Activated T-helper 2 cell treated with anti-CD3 and anti-CD28 coated beads, Interferon-gamma antibody, Interleukin-2, Interleukin-4, amounts not matched to agents 10 μg/mL and 5 μg/mL and 100 μg/mL, durations not matched to agents 14 hours and 24 hours and 36 hours (primary cell): ENCODE measurements at places on chromosomes 6 and 20.

GRCh38 chr6:5936140-5936539 lies 70.6 kb downstream of the NRN1 start:
- H3K27me3 ChIP-seq = peaks cover 37% of the 10 kb centered on the region
- no peak overlapping the region for H3K4me3 ChIP-seq
- no peak overlapping the region for H3K27ac ChIP-seq
- H3K4me1 ChIP-seq = no peaks in the 10 kb centered on the region
- no peak for DNase-seq

GRCh38 chr6:121521164-121521555 lies 85.7 kb downstream of the GJA1 start:
- H3K27me3 ChIP-seq = no peaks in the 10 kb centered on the region
- DNase-seq = no peak
- no peak overlapping the region for H3K27ac ChIP-seq
- H3K36me3 ChIP-seq = no peaks in the 10 kb centered on the region
- H3K4me3 ChIP-seq = no peak overlapping the region
- H3K4me1 ChIP-seq = no peaks in the 10 kb centered on the region

DNA sequence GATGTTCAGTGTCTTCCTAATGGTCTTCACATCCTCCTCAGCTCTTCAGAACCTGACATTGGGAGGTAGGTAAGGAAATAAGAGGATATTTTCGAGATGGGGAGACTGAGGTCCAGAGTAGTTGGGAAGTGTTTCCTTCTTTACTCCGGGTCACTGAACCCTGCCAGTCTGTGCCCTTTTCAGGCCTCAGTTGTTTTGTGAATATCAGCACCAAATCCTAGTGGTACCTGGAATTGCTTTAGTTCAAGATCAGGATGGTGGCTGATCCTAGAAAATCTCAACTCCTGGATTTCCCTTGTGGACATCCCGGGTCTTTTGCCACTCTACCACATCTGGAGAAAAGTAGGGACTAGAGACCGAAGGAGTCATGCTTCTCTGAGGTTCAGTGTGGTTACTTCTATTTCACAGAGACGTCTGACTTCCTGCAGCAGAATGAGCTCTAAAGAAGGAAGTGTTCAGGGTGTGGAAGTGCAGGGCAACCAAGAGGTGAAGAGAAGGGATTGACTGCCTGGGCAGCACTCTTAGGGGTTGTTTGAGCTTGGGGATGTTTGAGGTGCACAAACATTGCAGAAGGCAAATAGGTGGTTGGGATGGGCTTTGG lies 995 bp downstream of the STK4 start:
- H3K27me3 ChIP-seq = no peaks in the 10 kb centered on the region
- peak; percentile 26 for DNase-seq
- peaks cover 57% of the 10 kb centered on the region for H3K4me1 ChIP-seq
- peak overlapping the region; percentile 94 for H3K27ac ChIP-seq
- H3K36me3 ChIP-seq = peaks cover 43% of the 10 kb centered on the region

- H3K27me3 ChIP-seq = no peaks in the 10 kb centered on the region
- no peak overlapping the region for H3K4me3 ChIP-seq
- H3K4me1 ChIP-seq = peaks cover 11% of the 10 kb centered on the region
- DNase-seq = no peak
- H3K27ac ChIP-seq = no peak overlapping the region
These were observed 78.3 kb downstream of the CD109 start for GRCh38 chr6:73774311-73774774.

DNA sequence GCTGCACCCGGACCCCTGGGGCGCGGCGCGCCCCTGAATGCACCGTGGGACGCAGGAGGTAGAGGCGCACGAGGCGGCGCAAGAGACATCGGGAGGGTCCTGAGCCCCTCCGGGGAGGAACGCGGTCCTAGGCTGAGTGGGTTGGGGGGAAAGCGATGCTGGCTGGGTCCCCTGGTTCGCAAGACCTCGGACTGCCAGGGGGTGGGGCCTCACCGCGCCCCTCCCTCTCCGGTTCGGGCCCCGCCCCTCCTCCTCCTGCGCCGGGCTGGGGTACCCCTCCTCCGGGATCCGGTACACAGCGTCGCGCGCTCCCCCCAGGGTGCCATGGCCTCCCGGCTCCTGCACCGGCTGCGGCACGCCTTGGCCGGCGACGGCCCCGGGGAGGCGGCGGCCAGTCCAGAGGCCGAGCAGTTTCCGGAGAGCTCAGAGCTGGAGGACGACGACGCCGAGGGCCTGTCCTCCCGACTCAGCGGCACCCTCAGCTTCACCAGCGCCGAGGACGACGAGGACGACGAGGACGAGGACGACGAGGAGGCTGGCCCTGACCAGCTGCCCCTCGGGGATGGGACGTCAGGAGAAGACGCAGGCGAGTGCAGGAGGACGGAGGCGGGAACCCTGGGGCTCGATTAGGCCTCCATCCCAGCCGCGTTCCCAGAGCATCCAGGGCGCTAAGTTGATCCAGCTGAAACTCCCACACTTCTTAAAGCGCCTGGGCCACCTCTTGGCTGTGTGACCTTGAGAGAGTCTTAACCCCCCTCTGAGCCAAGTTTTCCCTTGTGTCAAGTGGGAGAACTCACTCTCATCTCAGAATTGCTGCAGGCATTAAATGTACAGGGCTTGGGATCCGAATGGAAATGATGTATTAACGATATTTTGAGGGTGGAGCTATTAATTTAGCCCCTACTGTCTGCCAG lies 541 bp downstream of the SNX21 start:
- H3K27ac ChIP-seq = no peak overlapping the region
- H3K4me3 ChIP-seq = peak overlapping the region; percentile 81
- H3K36me3 ChIP-seq = no peaks in the 10 kb centered on the region
- H3K27me3 ChIP-seq = peaks cover 9% of the 10 kb centered on the region

DNA sequence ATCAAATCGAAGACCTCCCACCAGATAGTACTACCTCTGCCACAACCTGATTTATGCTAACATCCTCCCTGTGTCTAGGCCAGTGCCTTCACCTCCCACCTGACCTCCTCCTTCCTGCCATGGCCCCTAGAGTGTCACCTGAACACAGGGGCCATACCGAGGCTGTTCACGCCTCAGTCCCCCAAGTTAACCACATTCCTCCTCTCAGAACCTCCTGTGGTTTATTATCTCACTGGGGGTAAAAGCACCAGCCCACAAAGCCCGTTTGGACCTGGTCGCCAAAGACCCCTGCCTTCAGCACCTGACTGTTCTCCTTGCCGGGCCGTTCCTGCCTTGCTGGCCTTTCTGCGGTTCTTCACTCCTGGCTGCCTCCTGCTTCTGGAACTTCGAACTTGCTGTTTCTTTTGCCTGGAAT lies 13.7 kb downstream of the MAS1 start:
- H3K27me3 ChIP-seq = peaks cover 2% of the 10 kb centered on the region
- H3K36me3 ChIP-seq = no peaks in the 10 kb centered on the region
- H3K27ac ChIP-seq = no peak overlapping the region

GRCh38 chr20:51275826-51276225 lies 252.9 kb upstream of the KCNG1 start:
- no peak for DNase-seq
- no peak overlapping the region for H3K27ac ChIP-seq
- peaks cover 29% of the 10 kb centered on the region for H3K27me3 ChIP-seq
- no peaks in the 10 kb centered on the region for H3K4me1 ChIP-seq

- H3K4me1 ChIP-seq = no peaks in the 10 kb centered on the region
- H3K36me3 ChIP-seq = no peaks in the 10 kb centered on the region
- H3K27me3 ChIP-seq = no peaks in the 10 kb centered on the region
- no peak overlapping the region for H3K27ac ChIP-seq
- DNase-seq = no peak
These were observed 676.9 kb downstream of the HACE1 start for GRCh38 chr6:104182811-104183210.

DNA sequence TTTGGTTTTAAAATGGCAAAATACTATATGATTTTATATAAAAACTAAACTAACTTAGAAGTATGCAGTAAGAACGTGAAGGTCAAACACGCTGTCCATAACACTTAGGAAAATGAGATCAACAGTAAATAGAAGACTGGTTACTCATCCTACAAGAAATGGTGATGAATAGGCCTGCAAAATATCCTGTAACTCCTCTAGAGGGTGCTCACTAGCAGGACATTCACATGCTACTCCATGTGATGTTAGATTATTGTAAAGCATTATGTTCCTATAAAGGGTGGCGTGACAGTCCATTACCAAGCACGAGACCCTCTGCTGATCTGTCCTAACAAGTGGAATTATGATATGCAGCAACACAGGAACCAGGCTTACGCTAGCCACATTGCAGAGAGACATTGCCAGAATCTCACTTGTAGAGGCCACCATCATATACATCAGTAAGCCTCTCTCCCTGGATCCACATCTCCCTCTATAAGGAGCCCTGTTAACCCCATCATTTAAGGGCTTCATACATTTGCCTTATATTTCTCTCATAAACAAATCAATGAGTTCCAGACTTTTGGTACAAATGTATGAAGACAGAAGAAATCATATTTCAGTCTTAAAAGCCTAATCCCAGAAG lies 18.0 kb upstream of the DEFB129 start:
- no peak for DNase-seq
- no peaks in the 10 kb centered on the region for H3K36me3 ChIP-seq
- peaks cover 26% of the 10 kb centered on the region for H3K27me3 ChIP-seq
- H3K27ac ChIP-seq = no peak overlapping the region
- H3K4me3 ChIP-seq = no peak overlapping the region

GRCh38 chr6:73121421-73121993 lies 103.8 kb downstream of the KHDC1L start:
- H3K27ac ChIP-seq = no peak overlapping the region
- H3K36me3 ChIP-seq = peaks cover 4% of the 10 kb centered on the region
- no peaks in the 10 kb centered on the region for H3K27me3 ChIP-seq
- DNase-seq = no peak

DNA sequence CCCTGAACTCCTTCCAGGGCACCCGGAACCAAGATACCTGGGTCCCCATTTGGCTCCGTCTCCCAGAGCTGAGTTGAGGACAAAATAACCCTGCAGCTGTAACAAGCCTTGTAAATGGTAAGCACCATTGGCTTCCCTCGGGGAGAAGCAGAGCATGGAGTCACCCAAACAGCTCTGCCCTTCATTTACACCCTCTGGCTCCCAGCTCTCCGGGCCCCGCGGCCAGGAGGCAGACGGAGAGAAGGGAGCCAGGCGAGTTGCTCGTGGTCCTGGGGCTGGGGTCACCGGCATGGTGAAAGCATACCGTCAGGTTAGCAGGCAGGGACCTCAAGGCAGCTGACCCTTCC lies 2.1 kb downstream of the TFEB start:
- no peak for DNase-seq
- no peaks in the 10 kb centered on the region for H3K36me3 ChIP-seq
- H3K4me1 ChIP-seq = peaks cover 30% of the 10 kb centered on the region
- H3K4me3 ChIP-seq = peak overlapping the region; percentile 82

DNA sequence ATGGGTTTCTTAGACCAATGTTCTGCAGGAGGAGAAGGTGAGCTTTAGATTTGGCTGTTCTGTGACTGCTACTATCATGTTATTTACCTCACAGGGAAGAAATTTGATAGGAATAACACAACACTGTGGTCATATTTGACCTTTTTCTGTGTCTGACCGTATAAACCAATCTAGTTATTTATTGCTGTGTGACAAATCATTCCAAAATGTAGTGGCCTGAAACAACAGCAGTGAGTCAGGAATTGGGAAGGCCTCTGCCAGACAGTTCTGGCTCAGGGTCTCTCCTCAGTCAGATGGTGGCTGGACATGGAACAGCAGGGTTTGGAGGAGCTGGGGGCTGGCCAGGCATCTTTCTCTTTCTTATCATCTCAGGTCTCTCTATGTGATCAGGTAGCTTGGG lies 33.0 kb downstream of the RIPOR2 start:
- no peak overlapping the region for H3K27ac ChIP-seq
- no peak for DNase-seq
- H3K4me3 ChIP-seq = no peak overlapping the region
- H3K4me1 ChIP-seq = peaks cover 51% of the 10 kb centered on the region
- no peaks in the 10 kb centered on the region for H3K27me3 ChIP-seq

DNA sequence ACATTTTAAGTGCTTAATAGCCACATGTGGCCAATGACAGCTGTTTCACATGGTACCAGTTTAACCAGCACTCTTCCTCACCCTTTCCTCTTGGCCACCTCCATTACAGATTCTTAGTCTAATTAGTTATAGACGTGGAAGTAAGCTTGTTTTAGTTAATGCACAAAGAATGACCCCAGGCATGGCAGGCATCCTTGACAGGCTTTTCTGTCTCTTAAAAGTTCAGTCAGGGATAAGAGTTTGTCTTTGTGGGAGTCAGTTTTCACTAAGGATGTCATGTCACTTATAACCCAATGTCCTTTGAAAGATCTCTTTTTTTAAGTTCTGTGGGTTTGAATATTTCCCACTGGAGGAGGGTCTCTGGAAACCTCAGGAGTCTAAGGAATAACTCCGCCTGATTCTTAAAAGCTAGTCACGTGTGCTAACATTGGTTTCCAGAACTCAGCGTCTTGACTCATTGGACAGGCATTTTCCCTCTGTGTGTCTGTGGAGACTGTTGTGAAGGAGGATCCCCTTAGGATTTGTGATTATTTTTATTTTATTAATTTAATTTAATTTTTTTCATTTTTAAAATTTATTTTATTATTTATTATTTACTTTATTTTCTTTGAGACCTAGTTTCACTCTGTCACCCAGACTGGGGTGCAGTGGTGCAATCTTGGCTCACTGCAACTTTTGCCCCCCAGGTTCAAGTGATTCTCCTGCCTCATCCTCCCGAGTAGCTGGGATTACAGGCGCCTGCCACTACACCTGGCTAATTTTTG lies 171.4 kb downstream of the ZFAND3 start:
- H3K36me3 ChIP-seq = no peaks in the 10 kb centered on the region
- H3K4me3 ChIP-seq = no peak overlapping the region
- no peak for DNase-seq
- H3K27me3 ChIP-seq = no peaks in the 10 kb centered on the region
- peaks cover 26% of the 10 kb centered on the region for H3K4me1 ChIP-seq
- no peak overlapping the region for H3K27ac ChIP-seq

- H3K36me3 ChIP-seq = peaks cover 14% of the 10 kb centered on the region
- no peaks in the 10 kb centered on the region for H3K27me3 ChIP-seq
- H3K4me3 ChIP-seq = no peak overlapping the region
- H3K4me1 ChIP-seq = no peaks in the 10 kb centered on the region
- H3K27ac ChIP-seq = peak overlapping the region; percentile 22
- no peak for DNase-seq
These were observed 32.5 kb downstream of the ZC3H12D start for GRCh38 chr6:149452037-149452939.
